Stimulated activated CD4-positive, alpha-beta T cell treated with anti-CD3 and anti-CD28 coated beads, Interleukin-4, amount 100 ng/mL, for 4 hours (primary cell): ENCODE measurements at places on chromosomes 6 and 20.

GRCh38 chr6:15384901-15385300 is 139.0 kb downstream of the JARID2 start:
- DNase-seq = no peak

DNA sequence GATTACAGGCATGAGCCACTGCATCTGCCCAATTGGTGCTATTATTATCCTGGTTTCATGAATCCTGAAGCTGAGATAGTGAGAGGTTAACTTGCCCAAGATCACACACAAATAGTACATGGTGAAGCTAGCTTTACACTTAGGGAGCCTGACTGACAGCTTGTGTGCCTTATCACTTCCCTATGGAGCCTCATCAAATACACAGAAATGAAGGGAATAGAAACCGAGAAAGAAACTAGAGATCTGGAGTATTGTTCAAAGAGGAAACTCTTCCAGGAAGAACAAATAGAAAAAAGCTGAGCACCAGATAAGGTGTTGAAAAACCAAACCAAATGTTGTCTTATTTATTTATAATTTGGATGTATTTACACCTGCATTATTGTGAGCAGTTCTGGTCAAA is 155.0 kb upstream of the CITED2 start:
- DNase-seq = no peak

DNA sequence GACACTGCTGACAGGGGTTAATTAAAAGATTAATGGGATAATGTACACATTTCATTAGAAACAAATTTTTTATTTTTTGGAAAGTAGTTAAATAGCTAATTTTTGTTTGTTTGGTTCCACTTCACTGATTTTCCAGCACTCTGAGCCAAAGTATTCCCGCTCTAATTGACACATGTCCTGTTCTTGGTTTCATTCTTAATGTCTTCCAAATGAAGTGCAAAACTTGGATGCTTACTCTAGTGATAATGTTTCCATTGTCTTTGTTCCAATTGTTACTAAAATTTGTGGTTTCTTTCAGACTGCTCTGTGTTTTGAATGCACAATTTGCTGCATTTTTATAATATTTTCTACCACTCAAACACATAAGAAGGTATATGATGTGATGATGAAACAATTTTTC is 794.3 kb downstream of the PHF3 start:
- no peak for DNase-seq

- peak; percentile 42 for DNase-seq
Observed at GRCh38 chr20:1313236-1313964, 15.5 kb downstream of the SDCBP2 start.

- no peak for DNase-seq
Observed at GRCh38 chr6:46704562-46704961, 16.9 kb downstream of the TDRD6 start.

DNA sequence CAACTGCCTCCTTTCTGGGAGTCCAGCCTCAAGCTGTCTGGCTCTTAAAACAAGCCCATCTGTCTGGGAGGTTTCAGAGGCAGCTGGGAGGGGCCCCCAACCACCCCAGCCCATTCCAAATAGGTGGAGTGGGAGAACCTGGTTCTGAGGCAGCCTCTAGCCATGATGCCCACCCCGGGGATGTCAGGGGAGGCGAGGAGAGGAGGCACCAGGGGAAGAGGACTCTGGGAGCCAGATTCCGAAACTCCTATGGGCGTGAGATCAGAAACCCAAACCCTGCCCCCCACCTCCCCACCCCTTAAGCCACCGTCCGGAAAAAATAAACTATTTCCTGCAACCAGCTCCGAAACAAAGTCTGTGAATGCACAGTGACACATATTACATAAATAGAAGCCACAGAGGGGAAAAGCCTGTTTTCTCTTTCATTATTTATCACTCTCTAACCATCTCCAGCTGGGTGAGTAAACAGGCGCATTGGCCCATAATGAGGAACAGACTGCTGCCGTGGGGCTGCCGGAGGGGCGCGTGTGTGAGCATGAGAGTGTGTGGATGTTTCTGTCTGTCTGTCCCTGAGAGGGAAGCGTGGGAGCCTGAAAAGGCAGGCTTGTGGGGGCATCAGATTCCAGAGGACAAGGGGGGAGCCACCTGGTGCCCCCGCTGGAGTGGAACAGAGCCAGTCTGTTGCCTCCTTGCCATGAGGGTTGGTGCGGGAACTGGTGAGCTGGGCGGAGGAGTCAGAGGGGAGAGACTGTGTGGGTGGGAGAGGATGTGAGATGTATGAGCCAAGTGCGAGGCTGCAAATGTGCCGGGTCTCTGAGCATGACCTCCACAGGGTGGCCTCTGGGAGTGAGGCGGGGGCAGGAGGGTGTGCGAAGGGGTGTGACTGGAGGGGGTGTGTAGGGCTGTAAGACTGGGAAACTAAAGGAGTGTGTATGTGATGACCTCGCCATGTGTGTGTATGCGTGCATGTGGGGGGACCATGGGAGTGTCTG is 14.3 kb upstream of the FOXP4 start:
- DNase-seq = peak; percentile 79

- no peak for DNase-seq
Observed at GRCh38 chr20:10077886-10078285, 43.1 kb downstream of the ANKEF1 start.

- DNase-seq = no peak
Observed at GRCh38 chr20:48821261-48821920, 6.4 kb downstream of the PREX1 start.

GRCh38 chr6:125354649-125355048 is 52.9 kb upstream of the HDDC2 start:
- DNase-seq = no peak

DNA sequence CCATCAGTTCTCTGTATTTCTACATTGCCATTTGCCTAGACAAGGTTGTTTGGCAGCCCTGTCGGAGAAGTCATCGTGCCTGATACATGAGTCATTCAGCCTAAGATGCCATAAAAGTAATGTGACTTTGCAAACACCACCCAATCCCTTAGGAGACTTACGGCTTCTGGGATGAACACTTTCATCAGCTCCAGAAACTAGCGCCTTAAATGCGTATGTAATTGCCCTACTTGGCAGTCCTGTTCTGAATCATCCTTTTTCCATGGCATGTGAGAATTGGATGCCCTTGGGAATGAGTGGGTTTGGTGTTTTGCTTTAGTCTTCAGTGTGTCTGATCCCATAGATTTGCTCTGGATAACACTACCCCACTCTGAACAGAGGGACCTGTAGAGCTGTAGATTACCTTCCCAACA is 158.5 kb downstream of the SASH1 start:
- DNase-seq = no peak

DNA sequence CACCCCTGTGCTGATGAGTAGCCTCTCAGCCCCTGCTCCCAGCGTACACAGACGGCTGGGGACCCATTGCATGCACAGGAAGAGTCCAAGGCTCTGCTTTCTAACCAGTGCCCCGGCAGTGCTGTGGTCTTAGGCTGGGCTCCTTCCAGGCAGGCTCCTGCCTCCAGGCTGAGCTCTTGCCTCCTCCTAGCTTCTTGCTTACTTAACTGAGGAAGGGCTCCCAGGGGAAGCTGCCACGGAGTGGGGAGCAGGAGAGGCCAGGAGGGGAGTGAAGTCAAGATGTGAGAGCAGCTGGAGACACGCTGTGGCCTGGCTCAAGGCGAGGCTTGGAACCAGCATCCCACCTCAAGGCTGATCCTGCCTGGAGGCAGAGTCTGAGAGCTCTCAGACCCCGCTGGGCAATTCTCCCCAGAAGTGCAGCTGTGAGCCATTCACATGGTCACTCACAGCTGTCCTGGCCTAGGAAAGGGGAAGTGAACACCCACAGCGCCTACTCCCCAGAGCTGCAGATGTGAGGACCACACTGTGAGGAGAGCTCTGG is 141.0 kb downstream of the TBXT start:
- DNase-seq = no peak

GRCh38 chr6:111447051-111447450 is 36.0 kb downstream of the REV3L start:
- DNase-seq = no peak

- DNase-seq = peak; percentile 39
Observed at GRCh38 chr6:138454981-138455706, 44.1 kb downstream of the NHSL1 start.

- DNase-seq = no peak
Observed at GRCh38 chr6:31363811-31364210, 6.8 kb upstream of the HLA-B start.

- peak; percentile 14 for DNase-seq
Observed at GRCh38 chr6:3026791-3027626, 27.3 kb downstream of the NQO2 start.

GRCh38 chr6:86775893-86776292 is 161.4 kb upstream of the HTR1E start:
- no peak for DNase-seq

- no peak for DNase-seq
Observed at GRCh38 chr20:62940875-62941274, 2.9 kb downstream of the GID8 start.

DNA sequence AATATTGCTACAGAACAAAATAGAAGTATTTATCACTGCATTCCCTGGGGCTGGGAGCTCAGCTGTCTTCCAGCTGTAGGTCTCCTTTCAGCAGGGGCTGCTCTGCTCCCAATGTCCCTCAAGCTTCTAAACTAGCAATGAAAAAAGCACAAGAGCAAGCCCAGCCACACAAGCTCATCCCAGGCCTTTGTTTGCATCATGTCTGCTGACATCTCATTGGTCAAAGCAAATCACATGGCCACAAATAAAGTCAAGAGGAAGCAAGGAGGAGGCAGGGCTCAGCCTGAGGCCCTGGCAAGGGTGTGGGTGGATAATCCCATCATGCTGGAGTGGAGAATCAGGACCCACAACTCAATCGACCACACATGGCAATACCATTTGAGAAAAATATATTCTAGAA is 2.2 kb upstream of the BFSP1 start:
- DNase-seq = no peak

DNA sequence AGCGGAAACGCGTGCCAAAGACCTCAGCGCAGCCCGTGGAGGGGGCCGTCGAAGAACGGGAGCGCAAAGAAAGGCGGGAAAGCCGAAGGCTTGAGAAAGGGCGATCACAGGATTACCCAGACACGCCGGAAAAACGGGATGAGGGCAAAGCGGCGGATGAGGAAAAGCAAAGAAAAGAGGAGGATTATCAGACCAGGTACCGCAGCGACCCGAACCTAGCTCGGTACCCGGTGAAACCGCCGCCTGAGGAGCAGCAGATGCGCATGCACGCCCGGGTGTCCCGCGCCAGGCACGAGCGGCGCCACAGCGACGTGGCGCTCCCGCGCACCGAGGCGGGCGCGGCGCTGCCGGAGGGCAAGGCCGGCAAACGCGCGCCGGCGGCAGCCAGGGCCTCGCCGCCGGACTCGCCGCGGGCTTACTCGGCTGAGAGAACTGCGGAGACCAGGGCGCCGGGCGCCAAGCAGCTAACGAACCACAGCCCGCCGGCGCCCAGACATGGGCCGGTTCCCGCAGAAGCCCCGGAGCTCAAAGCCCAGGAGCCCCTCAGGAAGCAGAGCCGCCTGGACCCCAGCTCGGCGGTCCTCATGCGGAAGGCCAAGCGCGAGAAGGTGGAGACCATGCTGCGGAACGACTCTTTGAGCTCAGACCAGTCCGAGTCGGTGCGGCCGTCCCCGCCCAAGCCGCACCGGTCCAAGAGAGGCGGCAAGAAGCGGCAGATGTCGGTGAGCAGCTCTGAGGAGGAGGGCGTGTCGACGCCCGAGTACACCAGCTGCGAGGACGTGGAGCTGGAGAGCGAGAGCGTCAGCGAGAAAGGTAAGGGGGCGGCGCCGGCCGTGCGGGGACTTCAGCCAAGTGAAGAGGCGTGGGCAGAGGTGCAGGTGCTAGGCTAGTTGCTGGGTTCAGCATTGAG is 296.2 kb downstream of the RIMS1 start:
- no peak for DNase-seq

GRCh38 chr20:50628332-50628731 is 63.0 kb downstream of the RIPOR3 start:
- DNase-seq = no peak
